ENCODE measurements at places on chromosomes 6 and 20.

DNA sequence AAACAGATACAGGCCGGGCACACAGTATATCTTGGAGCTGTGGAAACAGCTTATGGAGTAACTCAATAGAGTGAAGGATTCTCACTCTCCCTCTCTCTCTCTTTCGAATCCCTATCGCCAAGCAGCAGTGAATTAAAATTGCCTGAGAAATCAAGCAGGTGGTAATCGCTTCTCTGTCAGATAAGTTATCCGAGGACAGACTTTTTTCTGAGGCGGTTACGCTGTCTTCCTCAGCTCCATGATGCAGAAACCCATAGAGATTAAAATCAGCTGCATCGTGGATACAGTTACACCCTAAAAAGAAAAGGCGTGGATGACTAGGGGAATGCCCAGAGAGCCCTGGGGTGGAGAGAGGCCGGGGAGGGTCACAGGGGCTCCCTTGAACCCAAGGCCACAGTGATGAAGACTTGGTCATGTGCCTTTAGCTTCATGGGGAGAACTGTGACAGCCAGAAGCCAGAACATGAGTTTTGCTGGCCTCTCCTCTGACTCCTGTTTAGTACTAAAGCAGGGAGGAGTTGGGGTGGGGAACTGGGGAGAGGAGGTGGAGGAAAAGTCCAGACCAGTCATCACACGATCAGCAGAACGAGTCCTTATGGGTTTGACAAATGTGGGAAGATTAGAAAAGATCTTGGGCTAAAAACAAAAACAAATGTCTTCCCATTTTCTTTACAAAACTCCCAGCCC, 138.8 kb upstream of the JARID2 start:
- DNase-seq, result no peak

DNA sequence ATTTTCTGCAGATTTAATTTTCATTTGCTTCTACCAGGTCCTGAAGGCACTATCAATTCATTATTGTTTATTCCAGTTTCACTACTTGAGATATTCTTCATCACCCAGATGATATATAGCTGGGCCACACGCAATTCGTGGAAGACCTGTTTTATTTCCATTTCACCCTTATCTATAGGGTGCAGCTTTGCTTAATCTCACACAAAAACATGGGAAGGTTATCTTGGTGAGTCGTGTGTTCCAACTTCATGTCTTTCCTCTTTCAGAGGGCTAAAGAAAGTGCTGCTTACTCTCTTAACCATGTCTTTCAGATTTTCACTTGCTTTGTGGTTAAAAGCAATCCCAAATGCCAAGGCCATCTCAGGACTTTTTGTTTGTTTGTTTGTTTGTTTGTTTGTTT, 194.0 kb downstream of the SOD2 start:
- DNase-seq, result no peak

DNA sequence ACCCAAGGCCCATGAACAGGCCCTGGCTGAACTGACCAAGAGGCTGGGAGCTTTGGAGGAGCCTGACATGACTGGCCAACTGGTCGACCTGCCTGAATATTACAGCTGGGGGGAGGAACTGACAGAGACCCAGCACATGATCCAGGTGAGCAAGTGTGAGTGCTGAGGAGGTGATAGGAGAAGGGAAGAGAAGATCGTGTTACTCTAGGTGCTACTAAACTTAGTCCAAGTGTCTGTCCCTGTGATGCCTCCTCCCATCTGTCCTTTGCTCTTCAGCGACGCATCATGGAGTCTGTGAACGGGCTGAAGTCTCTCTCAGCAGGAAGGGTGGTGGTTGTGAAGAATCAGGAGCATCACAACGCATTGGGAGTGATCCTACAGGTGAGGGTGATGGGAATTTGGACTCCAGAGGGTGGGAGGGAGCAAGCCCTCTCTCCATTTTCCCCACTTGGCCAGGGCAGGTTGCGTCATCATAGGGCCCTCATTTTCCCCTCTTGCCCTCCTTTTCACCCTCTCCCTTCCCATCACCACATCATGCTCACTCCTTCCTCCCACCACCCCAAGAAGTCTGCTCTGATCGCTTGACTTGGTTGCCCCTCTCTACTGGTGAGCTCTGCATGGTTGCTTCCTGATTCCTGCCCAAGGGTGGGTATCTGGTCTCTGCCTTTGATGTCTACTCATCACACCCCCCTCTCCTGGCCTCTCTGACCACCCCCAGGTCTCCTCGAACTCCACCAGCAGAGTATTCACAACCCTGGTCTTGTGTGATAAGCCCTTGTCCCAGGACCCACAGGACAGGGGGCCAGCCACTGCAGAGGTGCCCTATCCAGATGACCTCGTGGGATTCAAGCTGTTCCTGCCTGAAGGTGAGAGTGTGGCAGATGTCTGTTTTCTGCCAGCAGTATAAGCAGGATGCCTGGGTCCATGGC, 4.7 kb downstream of the DXO start:
- no peak for DNase-seq

DNA sequence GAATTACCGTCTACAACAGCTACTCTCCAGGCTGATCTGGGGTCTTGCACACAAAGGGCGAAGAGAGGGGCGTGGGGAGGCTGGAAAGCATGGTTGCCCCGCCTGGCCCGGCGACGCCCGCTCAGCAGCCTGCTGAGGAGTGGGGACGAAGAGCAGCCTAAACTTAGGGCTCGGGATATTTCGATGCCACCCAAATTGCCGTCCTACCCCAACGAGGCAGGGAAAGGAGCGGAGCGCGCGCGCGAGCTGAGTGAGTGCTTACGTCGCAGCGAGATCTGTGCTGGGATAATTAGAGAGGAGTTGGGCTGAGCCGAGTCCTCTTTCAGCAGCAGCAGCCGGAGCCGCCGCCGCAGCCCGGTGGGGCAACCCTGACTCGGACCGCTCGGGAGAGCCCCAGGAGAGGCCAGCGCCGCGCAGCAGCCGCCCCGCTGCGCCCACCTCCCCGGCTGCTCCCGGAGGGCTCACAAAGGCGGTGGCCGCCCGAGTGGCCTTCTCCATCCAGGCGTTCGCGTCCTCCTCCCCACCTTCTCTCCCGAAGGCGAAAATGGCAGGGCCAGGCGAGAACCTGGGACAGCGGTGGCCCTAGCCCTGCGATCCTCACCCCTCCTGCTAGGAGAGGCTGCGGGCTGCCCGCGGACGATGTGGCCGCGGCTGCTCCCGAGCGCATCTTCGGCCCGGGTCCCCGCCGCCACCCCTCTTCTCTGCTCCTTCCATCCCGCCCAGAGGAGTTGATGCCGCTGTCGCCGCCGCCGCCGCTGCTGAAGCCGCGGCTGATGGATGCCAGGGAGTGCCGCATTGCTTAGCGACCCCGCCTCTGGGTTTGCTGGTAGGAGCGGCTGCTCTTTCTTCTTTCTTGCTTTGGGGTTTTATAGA, at the start of gene CLVS2:
Gene CLVS2 (plus strand): TSS at position 315 of the 873 bp plus-strand sequence. CDS start 1,543 bp downstream, outside the sequence.
- DNase-seq, result peak; percentile 1

- no peak for DNase-seq
Observed at GRCh38 chr6:25202504-25202903, 76.7 kb upstream of the CARMIL1 start.

All from GM04504 (cell line).